ENCODE measurements at places on chromosomes 7 and 10.

GRCh38 chr10:125154529-125154928 is 5.8 kb downstream of the CTBP2 start:
- no peak for DNase-seq

DNA sequence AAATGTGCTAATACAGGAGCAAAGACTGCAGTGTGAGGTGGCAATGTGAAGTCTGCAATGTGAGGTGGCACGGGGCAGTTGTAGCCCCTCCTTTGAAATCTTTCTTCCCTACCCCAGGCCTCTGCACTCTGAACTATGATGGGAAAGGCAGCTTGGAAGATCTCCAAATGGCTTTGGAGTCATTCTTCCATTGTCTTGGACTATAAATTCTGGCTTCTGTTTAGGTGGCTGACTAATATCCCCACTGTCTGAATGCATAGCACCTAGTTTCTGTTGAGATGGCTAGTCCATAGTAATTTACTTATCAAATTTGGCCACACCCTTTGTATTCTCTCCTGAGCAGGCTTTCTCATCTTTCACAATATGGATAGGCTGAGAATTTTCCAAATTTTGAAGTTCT is 175.0 kb downstream of the CFTR start:
- no peak for DNase-seq

DNA sequence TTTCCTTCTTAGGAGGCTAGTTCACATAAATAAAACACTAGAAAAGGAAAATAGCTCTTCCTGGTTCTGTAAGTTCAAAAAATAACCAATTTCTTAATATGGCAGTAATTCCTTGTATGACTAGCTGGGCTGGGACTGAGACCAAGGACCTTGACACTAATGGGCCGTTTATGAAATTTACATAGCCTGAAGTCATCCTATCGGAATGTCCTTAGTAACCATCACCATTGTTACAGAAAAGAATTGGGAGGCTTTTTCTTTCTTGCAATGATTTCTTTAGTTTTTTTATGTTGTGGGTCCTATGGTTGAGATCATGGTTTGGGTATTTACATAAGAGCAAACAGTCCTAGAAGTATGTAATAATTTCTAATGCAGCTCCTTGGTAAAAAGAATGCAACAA is 87.1 kb upstream of the HDAC9 start:
- DNase-seq = no peak

- no peak for DNase-seq
These were observed 60.7 kb downstream of the PDIA4 start for GRCh38 chr7:148967602-148968001.

DNA sequence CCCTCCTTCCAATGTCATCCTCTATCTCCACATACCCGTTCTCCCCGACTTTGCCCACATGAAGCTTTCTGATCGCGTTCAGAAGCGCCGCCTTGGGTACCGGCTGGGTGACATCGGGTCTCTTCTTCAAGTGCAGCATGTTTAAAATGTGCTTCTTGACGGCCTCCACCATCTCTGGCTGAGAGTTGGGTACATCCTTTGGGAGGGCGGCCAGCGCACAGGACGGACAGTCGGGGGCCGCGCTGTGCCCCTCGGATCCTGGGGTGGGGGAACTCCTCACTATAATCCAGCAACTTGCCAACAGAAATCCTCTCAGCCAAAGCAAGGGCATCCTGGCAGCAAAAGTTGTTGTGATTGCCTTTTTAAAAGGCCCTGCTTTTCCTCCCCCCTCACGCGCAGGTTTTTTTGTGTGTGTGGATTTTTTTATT is 2.8 kb downstream of the INHBA start:
- no peak for DNase-seq

DNA sequence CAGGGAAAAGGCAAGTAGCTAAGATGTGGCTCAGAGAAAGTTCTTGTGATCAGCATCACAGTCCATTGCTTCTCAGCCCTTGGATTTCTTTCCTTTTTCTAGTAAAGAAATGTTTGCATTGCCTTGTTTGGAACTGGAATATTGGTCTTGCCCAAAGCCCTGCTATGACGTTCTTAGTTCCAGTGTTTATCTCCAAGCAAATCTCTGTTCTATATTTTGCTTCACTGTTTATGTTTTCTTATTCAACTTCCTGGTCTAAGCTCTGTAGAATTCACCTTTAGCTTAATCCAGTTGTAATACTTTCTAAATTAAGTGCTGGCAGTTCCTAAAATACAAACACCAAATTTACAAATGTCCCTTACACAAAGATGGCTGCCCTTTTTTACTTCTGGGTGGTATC is 88.7 kb upstream of the ZNF438 start:
- DNase-seq = no peak

DNA sequence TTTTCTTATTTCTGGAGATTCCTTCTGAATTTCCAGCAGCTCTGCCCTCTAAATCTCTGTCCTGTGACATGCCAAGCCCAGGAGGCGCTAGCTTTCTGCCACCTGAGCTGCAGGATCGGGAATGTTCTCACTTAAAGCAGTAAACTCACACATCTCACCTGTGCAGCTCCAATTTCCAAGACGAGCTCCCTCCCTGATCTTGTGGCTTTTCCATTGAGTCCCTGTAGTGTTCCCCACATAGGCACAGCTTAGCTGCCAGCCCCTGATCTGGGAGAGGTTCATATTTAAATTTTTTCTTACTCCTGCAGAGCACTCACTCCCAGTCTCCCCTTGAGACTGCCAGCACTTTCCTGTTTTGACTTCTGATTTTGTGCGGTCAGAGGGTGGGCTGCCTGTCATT is 479.3 kb downstream of the GLRX3 start:
- no peak for DNase-seq

GRCh38 chr10:133366130-133366478 is 7.0 kb downstream of the ECHS1 start:
- no peak for DNase-seq

DNA sequence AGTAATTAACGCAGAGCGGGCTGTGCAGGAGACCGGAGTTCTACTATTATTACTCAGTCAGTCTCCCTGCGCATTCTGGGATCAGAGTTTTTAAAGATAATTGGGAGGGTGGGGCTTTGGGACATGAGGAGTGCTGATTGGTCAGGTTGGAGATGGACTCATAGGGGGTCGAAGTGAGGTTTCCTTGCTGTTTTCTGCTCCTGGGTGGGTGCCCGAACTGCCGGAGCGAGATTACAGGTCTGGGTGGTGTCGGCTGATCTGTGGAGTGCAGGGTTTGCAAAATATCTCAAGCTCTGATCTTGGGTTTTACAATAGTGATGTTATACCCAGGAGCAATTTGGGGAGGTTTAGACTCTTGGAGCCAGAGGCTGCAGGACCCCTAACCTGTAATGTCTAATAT is 3.9 kb upstream of the LRRC27 start:
- DNase-seq = no peak

GRCh38 chr10:127197154-127197432 is 702 bp upstream of the INSYN2A start:
- DNase-seq = no peak

- no peak for DNase-seq
These were observed 36.7 kb upstream of the MNX1 start for GRCh38 chr7:157047148-157047547.

DNA sequence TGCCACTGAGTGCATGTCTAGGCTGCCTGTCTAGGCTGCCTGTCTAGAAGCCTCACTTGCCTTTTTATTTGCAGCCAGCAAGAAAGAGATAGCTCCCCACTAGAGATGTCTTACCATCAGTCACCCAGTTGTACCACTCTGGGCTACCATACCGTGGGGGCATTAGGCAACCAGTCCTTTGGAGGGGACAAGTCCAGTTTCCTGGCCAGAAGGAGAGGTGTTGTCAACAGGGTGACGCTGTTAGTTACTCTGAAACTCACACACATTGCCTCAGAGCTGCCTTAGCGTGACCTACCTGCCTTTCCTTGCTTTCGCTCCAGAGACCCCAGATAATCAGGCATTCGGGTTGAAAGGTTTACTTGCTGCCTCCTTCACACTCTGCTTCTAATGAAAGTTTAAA is 155.4 kb downstream of the CELF2 start:
- DNase-seq = no peak

GRCh38 chr10:86372119-86372783 is 5.7 kb upstream of the GRID1 start:
- DNase-seq = no peak

- no peak for DNase-seq
These were observed 298.7 kb upstream of the NRG3 start for GRCh38 chr10:81576336-81576735.

- no peak for DNase-seq
These were observed 94.5 kb downstream of the ITGA8 start for GRCh38 chr10:15625261-15625660.

DNA sequence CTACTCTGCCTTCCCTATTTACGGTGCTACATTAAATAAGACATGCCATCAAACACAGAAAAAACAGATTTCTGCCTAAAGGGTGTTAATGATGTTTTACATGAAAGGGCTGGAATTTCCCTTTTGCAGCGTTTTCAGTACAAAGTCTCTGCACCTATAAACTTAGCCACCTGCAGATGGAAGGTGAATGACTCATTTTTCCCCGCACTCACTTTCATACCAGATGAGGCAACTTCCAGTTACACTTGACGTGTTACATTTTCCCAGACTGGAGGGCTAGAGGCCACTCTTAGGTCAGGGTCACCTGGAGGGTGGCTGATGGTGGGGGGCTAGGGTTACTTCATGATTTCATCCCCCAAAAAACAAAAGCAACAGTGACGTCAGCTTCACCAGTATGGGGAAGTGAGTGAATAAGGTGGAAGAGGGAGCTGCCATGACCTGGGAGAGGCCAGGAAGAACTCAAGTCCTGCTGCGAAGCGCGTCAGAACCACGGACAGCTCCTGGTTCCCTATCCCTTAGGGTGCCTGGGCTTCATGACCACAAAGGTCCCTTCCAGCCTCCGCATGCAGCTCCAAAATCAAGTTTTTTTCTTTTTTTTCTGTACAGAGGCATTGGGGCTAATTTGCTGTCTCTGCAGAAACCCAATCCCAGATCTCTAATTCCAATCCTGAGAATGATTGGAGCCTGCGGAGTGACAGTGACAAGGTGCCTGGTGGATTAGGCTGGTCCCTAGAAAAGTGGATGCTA is 94.0 kb downstream of the ADARB2 start:
- no peak for DNase-seq

DNA sequence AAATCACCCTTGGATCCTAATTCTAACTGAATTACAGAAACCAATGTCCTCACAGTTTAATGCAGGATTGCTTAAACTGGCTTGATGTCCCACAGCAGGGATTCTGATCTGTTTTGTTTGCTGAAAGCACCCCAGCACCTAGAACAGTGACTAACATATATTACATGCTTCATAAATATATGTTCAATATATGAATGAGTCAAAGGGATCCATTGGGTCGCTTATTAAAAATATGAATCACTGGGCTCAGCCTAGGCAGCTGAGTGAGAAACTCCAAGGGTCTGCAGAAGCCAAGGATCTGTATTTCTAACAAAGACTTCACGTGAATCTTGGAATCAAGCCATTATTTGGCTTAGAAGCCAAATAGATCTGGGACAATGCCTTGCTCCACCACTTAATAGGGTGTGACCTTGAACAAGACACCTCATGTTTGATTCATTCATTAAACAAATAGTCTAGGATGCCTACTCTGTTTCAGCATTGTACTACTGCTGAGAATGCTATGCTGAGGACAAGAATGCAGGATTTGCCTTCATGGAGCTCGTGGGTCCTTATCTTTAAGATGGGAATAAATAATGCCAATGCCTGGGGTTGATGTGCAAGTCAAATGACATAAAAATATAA is 103.4 kb upstream of the DLX6 start:
- no peak for DNase-seq

GRCh38 chr7:34133983-34134782 is 228.8 kb downstream of the BMPER start:
- no peak for DNase-seq

GRCh38 chr10:17877121-17877520 is 68.0 kb downstream of the MRC1 start:
- no peak for DNase-seq

DNA sequence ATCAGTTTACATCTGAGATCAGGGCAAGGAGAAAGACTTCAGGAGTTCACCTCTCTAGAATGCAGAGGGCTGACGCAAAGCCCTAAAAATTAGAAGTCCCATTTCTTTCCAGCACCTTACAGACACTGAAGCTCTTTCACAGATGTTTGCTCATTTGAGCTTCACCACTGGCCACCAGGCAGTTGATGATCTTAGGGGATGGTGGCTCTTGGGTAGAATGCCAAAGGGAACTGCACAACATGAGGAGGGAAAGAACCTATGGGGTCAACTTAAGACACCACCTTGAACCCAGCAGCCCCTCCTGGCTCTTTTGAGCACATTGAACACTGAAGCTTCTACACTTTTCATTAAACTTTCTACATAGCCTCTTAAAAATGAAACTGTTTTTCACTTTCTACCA is 390.3 kb upstream of the CELF2 start:
- DNase-seq = no peak

DNA sequence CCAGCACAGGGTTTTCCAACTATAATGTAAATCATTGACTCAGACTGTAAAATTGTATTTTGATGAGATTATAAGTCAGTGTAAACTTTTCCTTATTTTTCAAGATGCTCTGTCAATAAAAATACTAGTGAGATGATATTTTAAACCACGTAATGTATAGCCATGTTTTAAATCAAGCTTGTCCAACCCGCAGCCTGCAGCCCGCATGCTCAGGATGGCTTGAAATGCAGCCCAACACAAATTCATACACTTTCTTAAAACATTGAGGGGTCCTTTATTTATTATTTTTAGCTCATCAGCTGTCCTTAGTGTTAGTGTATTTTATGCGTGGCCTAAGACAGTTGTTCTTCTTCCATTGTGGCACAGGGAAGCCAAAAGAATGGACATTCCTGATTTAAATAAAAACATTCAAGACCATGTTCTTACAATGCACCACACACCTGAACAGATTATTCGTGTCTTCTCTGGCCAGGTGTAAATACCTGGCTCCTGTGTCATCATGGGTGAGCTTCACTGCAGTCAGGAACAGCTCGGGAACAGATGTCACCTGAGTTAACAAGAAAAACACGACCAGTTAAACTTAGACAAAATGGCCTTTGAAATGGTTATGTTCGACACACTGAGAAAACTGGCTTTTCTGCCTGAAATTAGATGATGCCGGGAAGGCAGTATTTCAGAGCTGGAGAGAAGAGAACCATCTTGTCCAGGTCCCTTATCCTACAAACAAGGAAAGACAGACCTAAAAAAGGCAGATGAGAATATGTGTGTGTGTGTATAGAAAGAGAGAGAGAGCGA is 5.9 kb downstream of the PITRM1 start:
- DNase-seq = no peak

DNA sequence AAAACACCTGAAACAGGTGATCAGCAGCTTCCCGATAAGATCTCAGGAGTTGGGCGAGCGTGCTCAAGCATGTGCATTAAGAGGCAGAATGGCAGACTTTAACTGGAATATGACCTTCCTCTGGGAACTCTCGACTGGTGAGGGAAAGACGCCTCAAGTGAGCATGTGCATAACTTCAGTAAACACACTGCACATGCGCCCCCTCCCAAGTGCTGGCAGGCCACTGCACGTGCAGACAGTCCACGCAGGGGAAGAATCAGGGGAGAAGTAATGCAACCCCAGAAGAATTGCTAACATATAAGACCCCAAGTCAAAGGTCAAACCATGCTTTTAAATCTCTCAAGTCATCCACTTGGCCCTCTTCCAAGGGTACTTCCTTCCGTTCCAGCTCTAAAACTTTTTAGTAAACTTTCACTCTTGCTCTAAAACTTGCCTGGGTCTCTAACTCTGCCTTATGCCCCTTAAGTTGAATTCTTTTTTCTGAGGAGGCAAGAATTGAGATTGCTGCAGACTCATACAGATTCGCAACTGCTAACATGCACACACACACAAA is 541.0 kb downstream of the TNS3 start:
- DNase-seq = no peak

- DNase-seq = no peak
These were observed 106.4 kb downstream of the TAX1BP1 start for GRCh38 chr7:27846388-27846787.
